ENCODE measurements at places on chromosomes 3 and 15.

GRCh38 chr15:29086891-29087290, 182.7 kb downstream of the NSMCE3 start:
- DNase-seq, result no peak

- DNase-seq, result no peak
These were observed 52.8 kb downstream of the UBE3A start for GRCh38 chr15:25385986-25386385.

- DNase-seq, result no peak
These were observed 188.1 kb downstream of the XXYLT1 start for GRCh38 chr3:195082811-195083210.

DNA sequence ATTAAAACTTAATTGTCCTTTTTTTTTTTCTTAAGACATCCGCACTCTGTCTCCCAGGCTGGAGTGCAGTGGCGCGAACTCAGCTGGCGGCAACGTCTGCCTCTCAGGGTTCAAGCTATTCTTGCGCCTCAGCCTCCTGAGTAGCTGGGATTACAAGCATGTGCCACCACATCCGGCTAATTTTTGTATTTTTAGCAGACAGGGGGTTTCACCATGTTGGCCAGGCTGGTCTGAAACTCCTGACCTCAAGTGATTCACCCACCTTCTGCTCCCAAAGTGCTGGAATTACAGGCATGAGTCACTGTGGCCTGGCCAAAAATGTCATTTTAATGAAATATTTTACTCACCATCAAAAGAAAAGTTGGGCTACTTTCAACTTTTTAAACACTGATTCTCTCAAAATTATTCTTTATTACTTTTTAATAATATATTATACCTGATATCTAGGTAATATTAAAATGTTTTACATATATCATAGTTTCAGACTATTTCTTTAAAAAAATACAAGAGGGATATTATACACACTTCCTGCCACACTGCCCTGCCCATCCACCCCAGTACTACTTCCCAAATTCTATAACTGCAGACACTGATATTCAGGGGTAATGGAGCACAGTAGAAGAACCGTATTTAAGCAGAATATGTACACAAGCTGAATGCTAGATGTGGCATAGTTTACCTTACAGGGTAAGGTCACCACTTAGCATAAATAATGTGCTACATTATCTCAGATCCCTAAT, 723.9 kb upstream of the ZNF385D start:
- DNase-seq, result no peak
